ENCODE measurements at places on chromosomes 2 and 18.

GRCh38 chr18:6488956-6489355 lies 74.2 kb upstream of the L3MBTL4 start:
- peaks cover 5% of the 10 kb centered on the region for H3K27me3 ChIP-seq
- H3K36me3 ChIP-seq, result no peaks in the 10 kb centered on the region
- H3K4me1 ChIP-seq, result no peaks in the 10 kb centered on the region

GRCh38 chr2:185208261-185208660 lies 530.3 kb upstream of the FSIP2 start:
- DNase-seq, result no peak
- H3K4me3 ChIP-seq, result no peak overlapping the region
- no peaks in the 10 kb centered on the region for H3K36me3 ChIP-seq
- no peaks in the 10 kb centered on the region for H3K4me1 ChIP-seq

- no peak overlapping the region for H3K27ac ChIP-seq
- DNase-seq, result no peak
- H3K4me1 ChIP-seq, result no peaks in the 10 kb centered on the region
- no peaks in the 10 kb centered on the region for H3K36me3 ChIP-seq
These were observed 170.1 kb downstream of the LAMA1 start for GRCh38 chr18:6947338-6948030.

DNA sequence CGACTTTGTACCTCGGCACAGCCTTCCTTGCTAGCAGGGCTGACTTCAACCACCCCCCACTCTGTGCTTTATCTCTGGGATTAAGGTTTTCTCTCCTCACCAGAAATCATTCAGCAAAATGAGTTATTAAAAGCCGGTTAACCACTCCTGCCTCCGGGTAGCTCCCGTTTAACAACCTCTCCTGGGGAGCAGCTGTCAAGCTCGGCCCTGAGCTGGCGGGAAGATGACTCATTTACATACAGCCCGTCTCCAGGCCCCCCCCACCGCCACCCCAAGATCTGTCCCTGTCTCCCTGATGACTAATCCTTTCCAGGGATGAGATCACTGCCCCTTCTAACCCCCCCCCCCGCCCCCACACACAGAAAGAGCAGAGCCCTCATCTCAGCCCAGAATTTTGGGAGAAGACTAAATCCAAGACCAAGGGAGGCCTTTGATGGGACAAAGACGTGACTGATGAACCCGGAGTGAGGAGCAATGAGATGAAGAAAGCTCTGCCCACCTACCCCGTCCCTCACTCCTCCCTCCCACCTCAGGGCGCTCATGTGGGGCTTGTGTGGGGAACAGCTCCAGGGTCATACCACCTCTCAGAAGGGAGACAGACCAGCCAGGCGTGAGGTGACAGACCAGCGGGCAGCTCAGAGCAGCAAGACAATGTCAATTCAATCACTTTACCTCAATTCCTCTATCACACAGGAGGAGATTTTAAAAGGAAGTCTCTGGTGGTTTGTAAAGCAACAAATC lies 131.4 kb downstream of the MSH2 start:
- no peaks in the 10 kb centered on the region for H3K27me3 ChIP-seq
- no peaks in the 10 kb centered on the region for H3K36me3 ChIP-seq

DNA sequence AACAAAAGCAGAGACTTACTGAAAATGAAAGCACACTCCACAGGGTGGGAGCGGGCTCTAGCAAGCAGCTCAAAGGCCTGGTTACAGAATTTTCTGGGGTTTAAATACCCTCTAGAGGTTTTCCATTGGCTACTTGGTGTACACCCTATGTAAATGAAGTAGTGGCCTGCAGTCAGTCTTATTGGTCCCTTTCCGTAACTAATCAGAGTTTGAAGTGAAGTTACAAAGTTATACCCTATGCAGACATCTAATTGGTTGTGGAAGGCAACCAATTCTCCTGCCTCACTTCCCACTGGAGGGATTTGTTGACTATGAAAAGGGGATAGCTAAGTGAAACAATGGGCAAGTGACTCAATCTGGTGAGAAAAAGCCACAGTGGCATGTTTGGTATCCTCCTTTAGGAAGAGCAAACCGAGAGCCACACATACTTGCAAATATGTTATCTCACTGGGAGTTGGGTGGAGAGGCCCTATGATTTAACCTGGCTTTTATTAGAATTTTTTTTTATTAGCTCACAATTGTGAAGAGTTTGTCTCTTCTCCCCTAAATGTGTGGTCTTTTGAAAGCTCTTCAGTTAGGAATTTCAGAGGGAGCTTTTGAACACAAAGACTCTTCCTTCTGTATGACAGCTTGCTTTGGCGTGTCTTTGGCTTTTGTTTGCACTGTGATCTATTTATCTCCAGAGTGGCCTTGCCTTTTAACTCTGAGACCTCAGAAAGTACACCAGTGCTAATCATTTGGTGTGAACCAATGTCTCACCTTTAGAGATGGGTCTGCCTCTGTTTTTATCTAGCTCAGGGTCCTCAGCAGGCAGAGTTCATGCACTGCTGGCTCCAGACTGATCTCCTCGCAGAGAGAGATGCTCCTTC lies 69.6 kb downstream of the MAP4K4 start:
- peak overlapping the region; percentile 69 for H3K27ac ChIP-seq
- no peak for DNase-seq
- H3K4me1 ChIP-seq, result peaks cover 84% of the 10 kb centered on the region
- no peaks in the 10 kb centered on the region for H3K27me3 ChIP-seq
- H3K4me3 ChIP-seq, result no peak overlapping the region

DNA sequence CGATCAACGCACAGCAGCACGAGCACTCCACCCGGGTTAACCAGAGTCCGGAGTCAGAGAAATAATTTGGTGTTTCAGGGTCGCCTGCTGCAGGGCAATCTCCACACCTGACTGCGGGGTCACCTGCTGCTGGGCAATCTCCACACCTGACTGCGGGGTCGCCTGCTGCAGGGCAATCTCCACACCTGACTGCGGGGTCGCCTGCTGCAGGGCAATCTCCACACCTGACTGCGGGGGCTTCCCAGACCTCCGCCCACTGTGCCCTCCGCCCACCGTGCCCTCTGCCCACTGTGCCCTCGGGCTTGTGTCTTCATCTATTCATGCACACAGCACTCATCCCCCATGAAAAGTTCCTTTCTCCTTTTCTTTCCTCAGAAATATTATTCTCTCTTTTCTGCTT lies 500.2 kb upstream of the SALL3 start:
- H3K27me3 ChIP-seq, result no peaks in the 10 kb centered on the region
- H3K36me3 ChIP-seq, result no peaks in the 10 kb centered on the region
- H3K4me1 ChIP-seq, result no peaks in the 10 kb centered on the region
- no peak overlapping the region for H3K4me3 ChIP-seq

DNA sequence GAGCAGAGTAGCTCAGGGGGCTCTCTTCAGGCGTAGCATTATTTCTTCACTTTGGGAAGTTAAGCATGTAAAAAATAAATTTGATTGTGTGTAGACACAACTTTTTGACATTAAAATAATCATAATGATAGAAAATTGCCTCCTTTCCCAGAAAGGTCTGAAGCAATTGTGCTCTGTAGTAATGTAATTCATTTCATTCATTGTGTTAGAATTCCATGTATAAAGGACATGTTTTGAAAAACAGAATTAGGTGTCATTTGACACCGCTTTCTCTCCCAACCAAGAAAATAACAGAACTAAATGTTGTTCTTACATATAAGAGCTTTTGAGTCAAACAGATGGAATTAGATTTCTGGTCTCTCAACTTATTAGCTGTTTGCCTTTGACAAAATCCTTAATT lies 1064.2 kb upstream of the FAM98A start:
- no peak overlapping the region for H3K4me3 ChIP-seq
- H3K27me3 ChIP-seq, result no peaks in the 10 kb centered on the region
- H3K27ac ChIP-seq, result no peak overlapping the region
- DNase-seq, result no peak
- H3K4me1 ChIP-seq, result no peaks in the 10 kb centered on the region
- H3K36me3 ChIP-seq, result no peaks in the 10 kb centered on the region

DNA sequence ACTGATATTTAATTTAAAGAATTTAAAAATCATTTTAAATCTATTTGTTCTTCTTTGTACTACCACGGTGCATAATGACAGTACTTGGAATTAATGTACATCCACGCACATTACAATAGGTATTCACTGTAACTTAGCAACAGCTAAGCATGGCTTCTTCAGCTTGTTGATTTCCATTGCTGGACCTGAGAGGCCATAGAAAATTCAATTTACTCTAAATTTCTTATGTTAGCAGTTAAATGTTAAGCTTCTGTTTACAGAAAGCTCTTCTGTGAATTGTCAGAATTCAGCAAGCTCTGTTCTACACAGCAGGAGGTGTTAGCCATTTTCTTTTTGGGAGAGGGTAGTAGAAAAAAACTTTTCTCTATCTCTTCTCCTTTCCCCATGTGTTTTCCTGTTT lies 1149.3 kb upstream of the CDH2 start:
- H3K4me1 ChIP-seq, result peaks cover 4% of the 10 kb centered on the region
- DNase-seq, result no peak
- H3K4me3 ChIP-seq, result no peak overlapping the region
- no peaks in the 10 kb centered on the region for H3K36me3 ChIP-seq
- no peak overlapping the region for H3K27ac ChIP-seq
- H3K27me3 ChIP-seq, result no peaks in the 10 kb centered on the region

All from RWPE2 (cell line).